NCI-H1092 (cell line): ENCODE measurements at places on chromosomes 12 and 14.

DNA sequence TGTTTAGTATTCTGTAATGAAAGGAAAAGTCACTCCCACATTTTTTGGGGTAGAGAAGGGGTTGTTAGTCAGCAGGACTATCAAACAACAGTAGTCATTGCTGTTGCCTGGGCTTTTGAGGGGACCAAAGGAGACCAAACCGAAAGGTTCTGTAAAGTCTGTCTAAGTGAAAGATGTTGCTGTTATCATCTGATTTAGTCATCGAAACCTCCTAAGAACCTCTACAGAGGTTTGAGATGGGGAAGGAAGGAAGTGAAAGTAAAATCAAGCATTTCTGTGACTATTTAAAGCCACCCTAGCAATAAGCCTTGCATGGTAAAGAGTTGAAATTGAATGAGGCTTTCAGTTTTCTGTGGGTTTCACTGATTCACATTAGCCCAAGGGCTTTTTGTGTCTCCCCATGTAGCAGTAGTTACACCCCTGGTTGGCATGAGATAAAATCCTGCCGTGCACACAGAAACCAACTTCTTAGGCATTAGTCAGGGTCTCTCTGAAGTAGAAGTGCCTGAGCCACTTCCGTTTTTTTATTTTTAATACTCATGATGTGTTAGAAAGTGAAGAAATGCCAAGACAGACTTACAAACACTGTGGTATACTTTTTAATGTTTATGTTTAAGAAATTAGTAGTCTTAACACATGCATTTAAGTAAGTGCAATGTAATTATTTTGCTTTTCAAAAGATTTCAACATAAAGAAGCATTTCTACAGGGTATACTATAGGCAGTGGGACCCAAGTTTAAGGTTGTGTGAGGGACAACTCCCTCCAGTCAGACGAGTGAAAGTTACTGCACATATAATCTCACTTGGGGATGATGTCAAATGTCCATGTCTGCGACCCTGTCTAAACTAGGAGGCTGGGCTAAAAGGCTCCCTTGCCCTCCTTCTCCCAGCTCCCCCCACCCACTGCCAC is 50.4 kb downstream of the DYRK2 start:
- no peak for DNase-seq

DNA sequence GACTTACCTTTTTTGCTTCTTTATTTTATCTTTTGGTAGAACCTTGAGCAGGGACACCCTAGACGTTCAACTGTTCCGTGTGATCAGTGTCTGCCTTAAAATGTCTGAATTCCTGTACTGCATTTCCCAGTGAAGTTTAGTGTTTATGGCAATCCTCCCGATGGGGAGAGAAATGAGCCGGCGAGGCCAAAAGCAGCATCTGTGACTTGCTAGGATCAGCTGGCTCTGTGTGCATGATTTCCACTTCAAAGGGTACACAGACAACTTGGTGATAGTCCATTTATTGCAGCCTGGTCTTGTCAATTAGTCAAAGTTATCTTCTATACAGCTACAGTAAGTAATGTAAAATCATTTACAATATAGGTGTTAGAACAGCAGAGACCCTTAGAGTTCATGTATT is 768.5 kb downstream of the DIO2 start:
- no peak for DNase-seq

DNA sequence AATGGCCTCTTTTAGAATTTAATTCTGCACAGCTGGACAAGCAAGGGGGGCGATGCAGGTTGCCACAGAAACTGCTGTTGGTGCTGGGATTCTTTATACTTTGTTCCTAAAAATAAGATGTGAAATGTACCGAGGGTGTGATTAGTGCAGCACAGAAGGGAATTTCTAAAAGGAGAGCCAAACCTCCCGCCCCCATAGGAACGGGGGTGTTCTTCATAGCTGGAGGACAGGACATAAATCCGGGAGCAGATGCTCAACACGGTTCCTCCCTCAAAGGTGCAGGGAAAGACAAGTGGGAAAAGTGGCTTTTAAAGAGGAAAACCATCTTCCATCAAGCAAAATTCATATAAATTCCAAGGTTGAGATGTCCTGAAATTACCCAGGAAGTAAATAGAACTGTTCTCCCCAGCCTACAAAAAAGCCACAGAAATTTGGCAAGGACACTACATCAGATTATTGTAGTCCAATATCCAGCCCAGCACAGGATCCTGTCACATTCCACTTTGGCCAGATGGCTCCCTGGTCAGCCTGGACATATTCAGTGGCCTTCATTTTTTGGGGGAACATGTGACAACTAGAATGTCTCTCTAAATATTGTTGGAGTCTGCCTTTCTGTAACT is 51.4 kb upstream of the TMX1 start:
- no peak for DNase-seq

DNA sequence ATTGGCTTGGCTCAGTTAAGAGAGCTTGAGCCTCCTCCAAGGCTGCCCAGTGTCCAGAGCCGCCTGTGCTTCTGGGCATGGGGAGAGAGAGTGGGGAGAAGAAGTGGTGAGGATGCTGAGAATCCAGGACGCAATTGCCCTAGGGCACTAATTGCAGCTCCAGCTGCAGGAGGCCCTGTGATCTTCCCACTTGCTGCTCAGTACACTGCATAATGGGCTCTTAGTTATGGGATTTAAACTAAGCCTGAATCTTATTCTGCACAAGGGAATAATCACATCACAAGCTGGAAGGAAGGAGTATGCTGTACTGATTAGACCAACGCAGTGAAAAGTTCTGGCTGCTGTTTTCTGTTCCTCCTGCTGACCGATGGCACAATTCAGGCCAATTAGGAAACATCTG is 101.0 kb upstream of the PRMT8 start:
- DNase-seq = no peak

- DNase-seq = no peak
These were observed 136.5 kb upstream of the VRK1 start for GRCh38 chr14:96660667-96661066.

GRCh38 chr12:96134200-96134599 is 60.0 kb upstream of the ELK3 start:
- no peak for DNase-seq
